ENCODE measurements at places on chromosomes 13 and 19.

DNA sequence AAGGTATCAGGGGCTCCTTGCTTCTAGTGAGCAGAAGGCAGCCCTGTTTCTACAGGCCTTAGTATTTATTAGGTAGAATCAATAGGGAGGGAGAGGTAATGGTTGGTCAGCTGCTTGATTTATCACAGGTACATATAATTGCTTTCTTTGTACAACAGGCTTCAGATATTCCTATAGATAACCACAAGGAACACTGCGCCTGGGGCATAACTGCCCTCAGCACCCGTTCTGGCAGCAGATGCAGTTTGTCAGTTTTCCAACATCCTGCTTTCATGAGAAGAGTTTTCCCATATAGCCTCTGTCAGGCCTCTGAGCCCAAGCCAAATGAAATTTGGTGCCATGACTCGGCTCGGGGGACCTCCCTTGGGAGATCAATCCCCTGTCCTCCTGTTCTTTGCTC lies 12.4 kb upstream of the ZNF486 start:
- no peak for DNase-seq

DNA sequence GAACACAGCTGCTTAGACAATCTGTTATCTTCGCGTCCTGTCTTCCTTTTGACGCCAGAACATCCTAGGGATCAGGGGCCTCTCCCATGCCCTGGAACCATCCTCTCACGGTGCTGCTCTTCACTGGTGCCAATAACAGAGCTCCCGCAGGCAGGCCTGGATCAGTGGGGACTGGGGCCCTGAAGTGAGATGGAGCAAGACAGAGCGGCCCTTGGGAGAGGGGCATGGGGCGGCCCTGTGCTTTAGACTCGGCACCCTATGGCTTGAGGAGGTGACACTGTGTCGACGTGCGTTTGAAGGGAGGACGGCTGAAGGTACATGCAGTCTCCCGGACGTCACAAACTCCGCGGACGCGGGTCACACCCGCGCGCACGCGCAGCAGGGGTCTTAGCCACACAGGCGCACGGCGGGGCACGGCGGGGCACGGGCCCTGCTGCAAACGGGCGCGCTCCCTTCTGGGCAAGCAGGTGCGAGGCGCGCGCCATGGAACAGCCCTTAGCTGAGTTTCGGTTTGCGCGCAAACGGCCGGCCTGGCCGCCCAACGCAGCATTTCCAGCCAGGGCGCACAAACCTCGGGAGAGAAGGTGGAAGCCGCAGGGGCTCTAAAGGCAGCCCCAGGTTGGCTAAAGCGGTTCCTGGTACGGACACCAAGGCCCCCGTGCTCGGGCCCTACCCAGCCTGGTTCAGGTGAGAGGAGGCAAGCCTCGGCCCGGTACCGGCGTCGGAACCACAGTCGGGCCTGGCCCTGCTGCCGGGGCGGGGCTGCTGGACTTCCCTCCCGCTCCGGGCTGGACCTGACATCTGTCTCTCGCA lies 16.5 kb upstream of the RNF17 start:
- no peak for DNase-seq

DNA sequence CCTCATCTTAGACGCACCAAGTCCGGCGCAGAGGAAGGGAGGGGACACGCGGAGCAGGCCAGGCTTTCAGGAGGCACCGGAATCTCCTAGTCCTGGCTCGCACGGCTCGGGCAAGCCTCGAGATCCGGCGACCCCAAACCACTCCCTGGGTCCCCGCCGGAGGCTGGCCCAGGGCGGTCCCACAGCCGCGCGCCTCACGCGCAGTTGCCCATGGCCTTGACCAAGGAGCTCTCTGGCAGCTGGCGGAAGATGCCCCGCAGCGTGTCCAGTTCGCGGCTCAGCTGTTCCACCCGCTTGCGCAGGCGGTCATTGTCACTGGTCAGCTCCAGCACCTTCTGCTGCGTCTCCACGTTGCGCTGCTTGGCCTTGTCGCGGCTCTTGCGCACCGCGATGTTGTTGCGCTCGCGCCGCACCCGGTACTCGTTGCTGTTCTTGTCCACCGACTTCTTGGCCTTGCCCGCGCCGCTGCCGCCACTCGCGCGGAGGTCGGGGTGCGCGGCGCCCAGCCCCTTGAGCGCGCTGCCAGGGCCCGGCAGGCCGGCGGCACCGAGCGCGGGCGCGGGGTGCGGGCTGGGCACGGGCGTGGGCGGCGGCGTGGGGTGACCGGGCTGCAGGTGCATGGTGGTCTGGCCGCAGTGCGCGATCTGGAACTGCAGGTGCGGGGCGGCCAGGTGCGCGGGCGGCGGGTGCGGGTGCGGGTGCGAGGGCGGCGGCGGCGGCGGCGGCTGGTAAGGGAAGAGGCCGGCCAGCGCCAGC lies 1.0 kb downstream of the CEBPA start:
- DNase-seq, result no peak

DNA sequence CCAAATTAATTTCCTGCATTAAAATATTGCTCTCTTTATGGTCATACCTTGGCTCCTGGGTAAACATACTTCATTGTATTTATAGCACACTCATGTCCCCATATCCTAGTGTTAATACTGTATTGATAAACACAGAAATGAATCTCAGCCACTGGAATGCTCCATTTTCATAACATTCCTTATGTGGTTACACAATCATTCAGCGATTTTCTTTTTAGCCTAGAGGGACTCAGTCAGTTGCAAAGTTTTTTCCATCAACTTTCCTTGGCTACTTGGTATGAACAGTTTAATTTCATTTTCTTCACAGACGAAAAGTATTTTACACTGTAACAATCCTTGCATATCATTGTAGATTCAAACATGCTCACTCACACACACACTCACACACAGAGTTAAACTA lies 471.5 kb downstream of the FGF14 start:
- no peak for DNase-seq

- no peak for DNase-seq
These were observed 1467.8 kb downstream of the UQCRFS1 start for GRCh38 chr19:27744926-27745768.

- DNase-seq, result no peak
These were observed 111.9 kb downstream of the COL4A2 start for GRCh38 chr13:110418944-110419343.

GRCh38 chr13:35698911-35699576 lies 222.6 kb upstream of the MAB21L1 start:
- no peak for DNase-seq

GRCh38 chr19:33621811-33622504 lies at the start of gene CHST8:
CHST8 (plus strand) TSS chr19:33621953; CDS start chr19:33689262, 67,309 bp downstream.
- no peak for DNase-seq

GRCh38 chr13:85312071-85312470 lies 487.1 kb downstream of the SLITRK6 start:
- no peak for DNase-seq

- DNase-seq, result no peak
These were observed 3.6 kb downstream of the TNFSF11 start for GRCh38 chr13:42577538-42577937.

DNA sequence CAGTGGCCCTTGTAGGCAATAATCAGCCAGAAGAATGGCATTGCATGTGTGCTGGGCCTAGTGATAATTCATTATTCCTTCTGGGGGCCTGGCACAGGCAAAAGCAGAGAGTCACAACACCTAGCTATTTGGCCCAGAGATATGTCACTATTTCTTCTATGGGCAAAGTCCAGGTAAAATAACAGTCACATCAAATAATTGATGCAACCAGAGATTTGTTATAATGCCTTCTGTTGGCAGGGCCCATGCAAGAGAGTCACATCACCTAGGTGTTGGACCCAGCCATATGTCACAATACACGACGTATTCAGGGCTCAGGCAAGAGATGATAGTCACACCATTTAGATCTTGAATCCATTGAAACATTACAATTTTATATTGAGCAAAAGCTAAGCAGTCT lies 66.1 kb downstream of the ZNF726 start:
- no peak for DNase-seq

GRCh38 chr13:99575376-99576120 lies 74.3 kb downstream of the TM9SF2 start:
- no peak for DNase-seq

DNA sequence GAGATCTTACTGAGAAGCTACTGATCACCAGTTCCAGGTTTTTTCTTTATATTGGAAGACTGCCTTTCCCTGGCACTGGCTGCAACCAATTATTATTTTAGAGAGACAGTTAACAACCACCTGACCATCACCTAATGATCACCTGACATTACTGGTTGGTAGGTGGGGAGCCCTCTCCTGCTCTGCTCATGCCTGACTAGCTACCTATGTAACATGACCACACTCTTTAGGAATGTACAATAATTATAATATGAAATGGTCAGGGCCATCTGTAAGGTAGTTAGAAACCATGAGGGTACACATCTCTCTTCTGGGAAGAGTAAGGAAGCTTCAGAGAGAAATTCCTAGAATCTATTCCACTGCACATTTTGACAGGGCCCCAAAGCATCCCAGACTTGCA lies 59.0 kb upstream of the SCEL start:
- no peak for DNase-seq

DNA sequence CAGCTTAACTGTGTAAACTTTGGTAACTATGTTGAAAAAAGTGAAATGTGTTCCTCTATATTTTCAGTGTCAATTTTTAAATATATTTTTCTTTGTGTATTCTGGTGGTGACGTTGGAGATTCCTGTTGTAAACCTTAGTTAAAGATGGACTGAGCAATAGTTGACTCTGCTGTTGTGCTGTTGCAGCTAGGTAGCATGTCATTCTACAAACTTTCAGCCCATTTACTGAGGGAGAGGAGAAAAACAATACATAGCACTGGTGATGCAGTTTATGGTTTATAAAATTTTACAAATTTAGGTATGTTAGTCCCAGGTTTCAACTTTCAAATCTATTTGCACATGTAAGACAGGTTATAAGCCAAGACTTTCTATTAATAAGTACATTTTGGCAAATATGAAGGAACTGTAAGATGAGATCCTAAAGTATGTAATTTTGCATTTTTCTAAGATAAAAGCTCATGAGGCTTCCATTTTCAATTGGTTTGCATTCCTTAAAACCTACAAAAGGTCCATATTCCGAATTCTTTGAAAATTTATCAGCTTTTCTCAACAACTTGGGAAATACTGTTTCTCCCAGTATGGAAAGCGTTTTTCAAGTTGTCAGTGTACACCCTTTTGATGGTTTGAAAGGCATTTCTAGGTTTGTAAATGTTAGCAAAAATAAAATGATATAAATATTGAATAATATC lies 1.5 kb downstream of the NDFIP2 start:
- no peak for DNase-seq

- no peak for DNase-seq
These were observed 162.5 kb downstream of the OLFM4 start for GRCh38 chr13:53191091-53191490.

GRCh38 chr19:12703046-12703445 lies 6.6 kb upstream of the FBXW9 start:
- DNase-seq, result no peak

DNA sequence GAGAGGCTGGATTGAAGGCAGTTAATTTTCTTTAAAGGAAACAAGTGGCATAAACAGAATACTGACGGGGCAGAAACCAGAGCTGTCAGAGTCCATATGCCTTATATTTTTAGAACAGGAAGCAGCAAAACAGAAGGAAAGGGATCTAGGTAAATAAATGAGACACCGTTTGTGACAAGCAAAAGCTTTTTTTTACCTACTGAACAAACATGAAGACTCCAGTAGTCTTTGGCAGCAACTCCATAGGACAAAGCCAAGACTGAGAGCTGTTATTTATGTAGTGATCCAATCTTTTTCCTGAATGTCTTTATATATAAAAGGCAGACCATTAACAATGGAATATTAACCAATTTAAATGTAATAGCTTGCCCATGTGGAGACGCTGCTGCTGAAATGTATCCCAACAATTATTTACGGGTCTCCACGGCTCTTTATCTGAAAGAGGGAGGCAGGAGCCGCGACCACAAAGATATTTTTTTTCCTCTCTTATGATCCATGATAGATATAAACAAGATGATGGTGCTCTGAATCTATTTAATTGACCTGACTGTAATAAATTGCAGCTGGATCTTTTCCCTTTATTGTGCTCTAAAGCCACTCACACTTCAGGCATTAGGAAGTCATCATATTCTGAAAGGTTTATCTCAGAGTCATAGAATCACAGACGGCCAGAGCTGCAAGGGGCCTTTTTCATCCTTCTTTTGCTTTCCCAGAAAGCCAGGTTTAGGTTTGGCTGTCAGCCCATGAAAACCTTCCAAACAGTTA lies 687.8 kb downstream of the EFNB2 start:
- no peak for DNase-seq

- DNase-seq, result no peak
These were observed 29.4 kb downstream of the KLF12 start for GRCh38 chr13:74104661-74105275.

DNA sequence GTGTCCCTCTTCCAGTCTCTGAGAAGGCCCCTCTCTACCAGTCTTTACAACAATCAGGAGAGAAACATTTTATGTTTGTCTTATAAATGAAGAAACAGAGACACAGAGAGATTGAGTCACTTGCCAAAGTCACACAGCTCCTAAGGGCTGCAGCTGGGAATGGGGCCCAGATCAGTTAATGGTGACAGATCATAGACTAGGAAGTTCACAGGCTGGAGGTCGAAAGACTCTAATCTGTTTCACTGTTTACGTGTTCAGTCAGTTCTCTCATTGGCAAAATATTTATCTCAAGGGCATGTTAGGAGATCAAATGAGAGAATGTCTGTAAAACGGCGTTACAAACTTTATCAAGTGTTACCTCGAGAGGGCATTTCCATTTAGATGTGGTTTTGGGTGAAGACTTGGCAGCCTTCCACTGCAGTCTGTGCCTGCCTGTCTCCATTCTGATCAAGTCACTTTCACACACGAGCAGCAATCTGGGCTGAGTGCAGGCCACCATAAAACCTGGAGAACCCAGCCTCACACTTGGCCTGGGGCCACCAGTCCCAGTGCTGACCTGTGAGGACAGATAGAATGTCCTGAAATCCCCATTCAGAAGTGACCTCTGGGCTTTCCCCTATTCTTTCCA lies 65.1 kb downstream of the SIAH3 start:
- no peak for DNase-seq

GRCh38 chr13:94353167-94353710 lies 126.2 kb downstream of the DCT start:
- no peak for DNase-seq

- DNase-seq, result no peak
These were observed 69.7 kb downstream of the PEX11G start for GRCh38 chr19:7419153-7419552.

DNA sequence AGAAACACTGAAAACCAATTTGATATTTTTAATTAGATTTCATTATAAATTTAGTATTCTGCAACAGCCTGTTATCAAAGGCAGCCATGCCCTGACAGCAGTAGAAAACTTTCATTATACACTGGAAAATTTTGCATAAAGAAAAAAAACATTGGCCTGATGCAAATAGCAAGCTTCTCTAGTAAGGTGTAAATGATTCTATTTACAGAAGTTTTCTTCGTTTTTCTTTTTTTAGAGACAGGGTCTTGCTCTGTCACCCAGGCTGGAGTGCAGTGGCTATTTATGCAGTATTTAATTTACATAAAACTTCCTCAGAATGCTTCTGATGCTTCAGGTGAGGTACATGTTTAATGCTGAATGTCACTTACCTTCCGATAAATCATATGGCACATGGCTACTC lies 67.0 kb downstream of the ABCC4 start:
- DNase-seq, result no peak

DNA sequence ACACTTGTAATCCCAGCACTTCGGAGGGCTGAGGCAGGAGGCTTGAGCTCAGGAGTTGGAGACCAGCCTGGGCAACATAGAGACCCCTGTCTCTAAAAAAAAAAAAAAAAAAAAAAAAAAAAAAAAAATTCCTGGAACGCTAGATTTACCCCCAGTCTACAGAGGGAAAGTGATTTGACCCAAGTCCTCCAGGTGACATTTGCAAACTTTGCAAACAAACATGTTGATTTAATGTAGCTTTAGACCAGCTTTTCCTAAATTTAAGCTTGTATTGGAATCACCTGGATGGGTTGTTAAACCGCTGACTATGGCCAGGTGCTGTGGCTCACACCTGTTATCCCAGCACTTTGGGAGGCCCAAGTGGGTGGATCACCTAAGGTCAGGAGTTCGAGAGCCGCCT lies 8.4 kb downstream of the CPT1C start:
- no peak for DNase-seq

All from CD4-positive, alpha-beta T cell treated with Interferon gamma for 1 hour (primary cell).